Ascending aorta (tissue), 2 donors: ENCODE measurements at places on chromosomes 5 and 9. TPM values are rescaled to one million over a fixed set of nuclear protein-coding genes. Genes with fewer than 3 reads are reported as not detected.
A peak's percentile ranks its signal among the peaks of the same experiment; 100 is the strongest.

- no peaks in the 10 kb centered on the region for H3K27me3 ChIP-seq
- no peak for DNase-seq
- peaks cover 3% of the 10 kb centered on the region for H3K4me1 ChIP-seq
- no peak overlapping the region for H3K4me3 ChIP-seq
- H3K36me3 ChIP-seq: peaks cover 7% of the 10 kb centered on the region
Observed at GRCh38 chr5:126454081-126454480, 30.9 kb downstream of the GRAMD2B start.

- H3K4me1 ChIP-seq: no peaks in the 10 kb centered on the region
- H3K36me3 ChIP-seq: no peaks in the 10 kb centered on the region
- no peaks in the 10 kb centered on the region for H3K27me3 ChIP-seq
- peak overlapping the region; percentile 93 for H3K27ac ChIP-seq
Observed at GRCh38 chr5:83475391-83475863, 3.9 kb downstream of the VCAN start.

DNA sequence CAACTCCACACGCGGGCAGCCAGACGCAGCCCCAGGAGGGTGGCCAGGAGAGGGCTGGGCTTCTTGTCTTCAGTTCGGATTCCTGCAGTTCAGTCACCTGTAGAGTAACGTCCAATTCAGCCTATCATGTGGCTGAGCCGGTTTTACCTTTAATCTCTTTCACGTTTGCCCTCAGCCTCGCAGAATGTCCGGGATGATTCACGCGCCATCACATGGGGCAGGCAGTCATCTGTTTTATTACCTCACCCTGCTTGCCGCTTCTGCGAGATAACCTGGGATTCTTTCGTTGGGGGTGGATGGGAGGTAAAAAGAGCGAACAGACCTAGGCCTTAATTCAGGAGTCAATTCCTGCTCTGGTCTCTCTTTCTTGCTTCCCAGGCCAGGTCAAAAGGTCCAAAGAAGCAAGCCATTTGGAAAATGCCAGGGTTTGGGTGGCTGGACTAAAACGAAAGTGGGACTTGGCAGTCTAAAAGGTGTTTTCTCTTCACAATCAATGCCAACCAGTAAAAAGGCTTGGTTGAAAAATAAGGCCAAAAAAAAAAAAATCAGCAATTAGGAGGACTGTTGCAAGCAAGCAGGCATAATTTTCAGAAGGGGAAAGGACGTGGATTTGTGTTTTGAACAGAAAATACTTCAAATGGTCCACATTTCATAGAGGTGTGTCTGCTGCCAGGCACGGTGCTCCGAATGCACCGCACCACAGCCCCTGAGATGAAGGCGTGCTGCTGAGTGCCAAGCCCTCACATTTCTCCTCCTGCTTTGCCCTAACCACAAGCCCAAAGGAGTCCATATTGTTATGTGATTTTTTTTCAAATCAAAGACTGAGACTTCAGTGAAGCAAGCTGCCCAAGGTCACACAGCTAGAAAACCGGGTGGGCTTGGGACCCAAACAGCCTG lies 2.8 kb upstream of the WWC1 start:
- no peak overlapping the region for H3K27ac ChIP-seq
- no peak overlapping the region for H3K4me3 ChIP-seq
- H3K4me1 ChIP-seq: no peaks in the 10 kb centered on the region
- H3K36me3 ChIP-seq: no peaks in the 10 kb centered on the region

DNA sequence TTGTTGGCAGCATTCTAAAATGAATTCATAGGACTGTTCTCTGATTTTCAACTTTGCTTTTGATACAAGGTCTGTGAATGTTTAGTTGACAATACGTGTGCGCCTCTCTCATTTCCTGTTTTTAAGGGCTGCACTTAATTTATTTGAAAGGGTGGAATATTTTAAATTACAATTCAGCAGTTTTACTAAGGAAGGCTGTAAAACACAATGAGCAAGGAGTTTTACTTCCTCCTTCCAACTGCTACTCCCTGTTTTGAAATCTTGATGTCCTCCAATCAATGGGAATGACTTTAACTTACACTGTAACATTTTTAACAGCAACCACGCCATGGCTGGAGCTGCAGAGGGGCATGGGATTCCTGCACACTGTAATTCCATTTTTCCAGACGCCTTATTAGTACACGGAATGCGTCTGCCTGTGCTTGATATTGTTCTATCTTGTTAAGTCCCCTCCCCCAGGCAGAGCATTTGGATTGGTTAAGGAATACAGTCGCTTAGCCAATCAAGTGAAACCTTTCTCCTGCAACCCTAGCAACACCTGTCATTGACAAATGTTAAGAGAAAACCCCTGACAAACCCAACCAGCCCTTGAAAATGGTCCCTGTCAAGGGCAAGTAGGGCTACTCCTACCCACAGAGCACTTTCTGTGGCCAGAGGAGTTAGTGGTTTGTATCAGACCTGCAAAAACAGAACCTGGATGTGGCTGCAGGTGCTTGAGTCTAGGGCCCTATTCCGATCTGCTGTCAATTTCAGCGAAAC lies 12.5 kb upstream of the ZSWIM6 start:
- peaks cover 7% of the 10 kb centered on the region for H3K4me1 ChIP-seq
- no peaks in the 10 kb centered on the region for H3K27me3 ChIP-seq
- H3K27ac ChIP-seq: no peak overlapping the region
- DNase-seq: no peak

DNA sequence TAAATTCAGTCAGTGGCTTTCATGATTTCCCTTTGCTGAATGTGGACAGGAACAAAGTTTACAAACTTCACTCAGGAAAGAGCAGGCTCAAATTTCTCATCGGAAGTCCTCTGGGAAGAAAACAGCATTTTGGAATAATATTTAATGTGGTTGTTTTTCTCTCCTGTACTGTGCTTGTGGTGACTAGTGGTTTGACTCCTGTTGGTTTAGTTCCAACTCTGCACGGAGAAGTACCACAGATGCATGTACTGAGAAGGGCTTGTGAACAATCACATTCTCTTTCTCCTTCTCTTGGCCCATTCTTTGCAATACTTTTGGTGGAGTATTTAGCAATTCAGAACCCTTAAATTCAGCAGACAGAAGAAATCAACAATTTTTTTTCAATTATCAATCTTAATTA lies 13.3 kb downstream of the MPDZ start:
- H3K27me3 ChIP-seq: no peaks in the 10 kb centered on the region
- no peak for DNase-seq
- H3K4me1 ChIP-seq: peaks cover 25% of the 10 kb centered on the region
- no peak overlapping the region for H3K4me3 ChIP-seq
- no peaks in the 10 kb centered on the region for H3K36me3 ChIP-seq

- no peaks in the 10 kb centered on the region for H3K4me1 ChIP-seq
- no peaks in the 10 kb centered on the region for H3K27me3 ChIP-seq
- H3K27ac ChIP-seq: no peak overlapping the region
- H3K36me3 ChIP-seq: peaks cover 51% of the 10 kb centered on the region
Observed at GRCh38 chr9:93676310-93677047, 100.1 kb downstream of the PHF2 start.

- H3K4me1 ChIP-seq: no peaks in the 10 kb centered on the region
- no peaks in the 10 kb centered on the region for H3K27me3 ChIP-seq
- no peak overlapping the region for H3K27ac ChIP-seq
- DNase-seq: no peak
- H3K36me3 ChIP-seq: no peaks in the 10 kb centered on the region
Observed at GRCh38 chr9:84925225-84925872, 255.8 kb downstream of the NTRK2 start.

DNA sequence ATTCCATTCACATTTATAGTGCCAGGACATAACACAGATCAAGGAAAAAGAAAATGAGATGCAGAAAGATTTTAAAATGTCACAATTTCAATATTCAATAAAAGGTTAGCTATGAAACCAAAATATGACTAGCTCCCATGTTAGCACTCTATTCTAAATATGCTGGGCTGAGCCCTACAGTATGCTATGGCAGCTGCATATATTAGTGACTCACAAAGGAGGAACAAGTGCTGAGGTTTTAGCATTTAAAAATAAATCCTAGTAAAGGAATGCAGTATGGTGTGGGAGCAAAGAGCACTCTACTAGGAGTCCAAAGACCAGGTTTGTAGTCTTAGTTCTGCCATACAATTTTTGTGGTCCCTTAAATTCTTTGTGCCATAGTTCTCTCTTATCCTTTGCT lies 118.4 kb downstream of the OXCT1 start:
- H3K27me3 ChIP-seq: no peaks in the 10 kb centered on the region
- H3K27ac ChIP-seq: no peak overlapping the region
- H3K4me3 ChIP-seq: no peak overlapping the region
- no peak for DNase-seq
- no peaks in the 10 kb centered on the region for H3K36me3 ChIP-seq

GRCh38 chr9:36980148-36980974 lies 53.7 kb downstream of the PAX5 start:
- no peak for DNase-seq
- H3K27me3 ChIP-seq: no peaks in the 10 kb centered on the region
- H3K36me3 ChIP-seq: no peaks in the 10 kb centered on the region
- H3K4me1 ChIP-seq: no peaks in the 10 kb centered on the region

DNA sequence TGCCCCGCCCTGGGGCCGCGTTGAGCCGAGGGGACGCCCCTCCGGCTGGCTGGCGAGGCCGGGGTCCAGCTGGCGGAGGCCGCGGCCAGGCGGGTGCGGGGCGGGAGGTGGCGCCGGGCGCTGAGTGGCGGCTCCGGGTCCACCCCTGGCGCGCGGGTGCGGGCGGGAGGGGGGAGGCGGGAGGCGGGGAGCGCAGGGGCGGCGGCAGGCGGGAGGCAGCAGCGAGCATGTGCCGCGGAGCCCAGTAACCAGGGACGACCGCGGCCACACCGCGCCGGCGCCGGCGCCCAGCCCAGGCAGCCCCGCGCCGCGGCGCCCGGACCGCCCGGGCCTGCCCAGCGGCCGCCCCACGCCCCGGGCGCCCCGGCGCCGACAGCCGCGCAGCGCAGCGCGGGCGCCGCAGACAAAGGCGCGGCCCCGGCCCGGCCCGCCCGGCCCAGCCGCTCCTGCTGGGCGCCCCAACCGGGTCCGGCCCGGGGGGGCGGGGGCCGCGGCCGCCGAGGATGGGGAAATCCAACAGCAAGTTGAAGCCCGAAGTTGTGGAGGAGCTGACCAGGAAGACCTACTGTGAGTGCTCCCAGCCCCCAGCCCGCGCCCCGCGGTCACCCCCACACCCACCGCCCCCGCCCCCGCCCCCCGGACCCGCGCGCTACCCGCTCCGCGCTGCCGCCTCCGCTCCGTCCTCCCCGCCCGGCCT lies at the start of gene NCS1:
Gene NCS1 (plus strand): TSS at position 244 of the 697 bp plus-strand sequence. CDS start 260 bp downstream, at position 504.
- no peaks in the 10 kb centered on the region for H3K27me3 ChIP-seq
- H3K36me3 ChIP-seq: no peaks in the 10 kb centered on the region
- DNase-seq: peak; percentile 89
- peak within 1 kb of the TSS; percentile 90 for H3K27ac ChIP-seq

DNA sequence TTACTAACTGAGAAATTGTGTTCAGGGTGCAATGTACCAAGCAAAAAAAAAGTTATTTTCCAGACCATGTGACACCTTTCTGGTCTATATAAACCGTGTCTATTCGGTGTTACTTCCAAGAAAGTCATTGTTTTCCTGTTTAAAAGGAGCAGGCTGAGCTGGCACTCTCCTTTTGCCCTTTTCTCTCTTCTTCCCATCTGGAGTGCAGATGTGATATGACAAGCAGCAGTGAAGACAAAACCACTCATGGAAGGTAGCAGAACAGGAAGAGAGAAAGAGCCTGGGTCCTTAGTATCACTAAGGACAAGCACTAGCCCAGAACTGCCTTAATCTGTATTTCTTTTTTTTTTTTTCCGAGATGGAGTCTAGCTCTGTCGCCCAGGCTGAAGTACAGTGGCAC lies 25.6 kb downstream of the LYRM7 start:
- H3K4me3 ChIP-seq: no peak overlapping the region
- no peaks in the 10 kb centered on the region for H3K4me1 ChIP-seq
- DNase-seq: no peak

DNA sequence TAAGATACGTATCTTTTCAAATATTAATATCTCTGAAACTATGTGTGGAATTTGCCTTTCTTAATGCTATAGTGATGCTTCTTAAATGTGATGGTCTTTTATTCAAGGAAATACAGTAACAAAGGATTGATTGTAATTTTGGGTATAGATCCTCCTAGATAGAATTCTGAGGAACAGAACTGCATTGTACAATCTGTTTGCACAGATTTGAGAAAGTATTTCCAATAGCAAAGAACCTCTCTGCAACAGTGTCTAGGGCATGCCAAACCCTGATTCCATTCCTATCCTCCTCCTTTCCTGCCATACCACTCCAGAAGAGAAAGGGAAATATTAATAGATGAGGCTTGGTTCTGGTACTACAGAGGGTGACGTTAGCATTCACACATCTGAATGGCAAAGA lies 10.4 kb downstream of the SMIM15 start:
- H3K4me3 ChIP-seq: no peak overlapping the region
- H3K36me3 ChIP-seq: no peaks in the 10 kb centered on the region
- H3K27me3 ChIP-seq: no peaks in the 10 kb centered on the region
- H3K4me1 ChIP-seq: no peaks in the 10 kb centered on the region

- no peak overlapping the region for H3K4me3 ChIP-seq
- peaks cover 34% of the 10 kb centered on the region for H3K4me1 ChIP-seq
- peak overlapping the region; percentile 95 for H3K27ac ChIP-seq
- DNase-seq: no peak
Observed at GRCh38 chr5:150674341-150674821, 13.3 kb downstream of the MYOZ3 start.

- H3K27me3 ChIP-seq: no peaks in the 10 kb centered on the region
- H3K4me3 ChIP-seq: no peak overlapping the region
- no peaks in the 10 kb centered on the region for H3K36me3 ChIP-seq
- H3K4me1 ChIP-seq: no peaks in the 10 kb centered on the region
- DNase-seq: no peak
- H3K27ac ChIP-seq: no peak overlapping the region
Observed at GRCh38 chr5:157159209-157159751, 6.8 kb downstream of the GARIN3 start.

GRCh38 chr5:154465169-154465568 lies 12.9 kb downstream of the HAND1 start:
- no peaks in the 10 kb centered on the region for H3K4me1 ChIP-seq
- H3K4me3 ChIP-seq: no peak overlapping the region
- H3K27ac ChIP-seq: no peak overlapping the region
- no peaks in the 10 kb centered on the region for H3K36me3 ChIP-seq
- no peak for DNase-seq
- H3K27me3 ChIP-seq: peaks cover 2% of the 10 kb centered on the region

- no peaks in the 10 kb centered on the region for H3K4me1 ChIP-seq
- no peak for DNase-seq
- no peaks in the 10 kb centered on the region for H3K36me3 ChIP-seq
- no peaks in the 10 kb centered on the region for H3K27me3 ChIP-seq
Observed at GRCh38 chr5:100755435-100755834, 147.6 kb downstream of the ST8SIA4 start.

GRCh38 chr5:90886381-90886780 lies 327.8 kb downstream of the ADGRV1 start:
- H3K27ac ChIP-seq: no peak overlapping the region
- no peak overlapping the region for H3K4me3 ChIP-seq
- H3K4me1 ChIP-seq: no peaks in the 10 kb centered on the region
- no peaks in the 10 kb centered on the region for H3K36me3 ChIP-seq
- DNase-seq: no peak

The TMC1 gene
- total RNA-seq: not detected

The CARD6 gene
- total RNA-seq: 8.2 TPM

The SYK gene
- 3.2 TPM for total RNA-seq

The CCDC187 gene
- under 0.01 TPM for total RNA-seq

The PCAT7 gene
- total RNA-seq: not detected

The SPINK13 gene
- total RNA-seq: not detected
